ENCODE measurements at places on chromosomes 7 and 10.
A peak's percentile ranks its signal among the peaks of the same experiment; 100 is the strongest.

DNA sequence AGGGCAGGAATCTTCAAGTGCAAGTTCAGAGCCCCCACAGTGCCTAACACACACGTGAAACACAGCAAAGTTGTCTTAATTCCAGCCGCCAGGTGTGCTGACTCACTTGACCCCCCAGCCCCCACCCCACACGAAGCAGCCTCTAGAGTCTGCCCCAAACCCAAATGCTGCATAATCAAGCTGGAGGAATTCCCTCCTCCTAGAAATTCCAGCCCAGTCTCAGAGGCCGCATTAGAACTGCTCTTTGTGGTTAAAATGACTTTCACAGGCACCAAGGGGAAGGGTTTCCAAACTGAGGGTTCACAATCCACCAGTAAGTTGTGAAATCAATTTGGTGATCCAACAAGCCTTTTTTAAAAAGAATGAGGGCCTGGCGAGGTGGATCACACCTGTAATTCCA, 67.0 kb upstream of the PLXNA4 start:
- DNase-seq: no peak

- DNase-seq: no peak
These were observed 23.4 kb upstream of the AKR1C3 start for GRCh38 chr10:5070648-5071410.

DNA sequence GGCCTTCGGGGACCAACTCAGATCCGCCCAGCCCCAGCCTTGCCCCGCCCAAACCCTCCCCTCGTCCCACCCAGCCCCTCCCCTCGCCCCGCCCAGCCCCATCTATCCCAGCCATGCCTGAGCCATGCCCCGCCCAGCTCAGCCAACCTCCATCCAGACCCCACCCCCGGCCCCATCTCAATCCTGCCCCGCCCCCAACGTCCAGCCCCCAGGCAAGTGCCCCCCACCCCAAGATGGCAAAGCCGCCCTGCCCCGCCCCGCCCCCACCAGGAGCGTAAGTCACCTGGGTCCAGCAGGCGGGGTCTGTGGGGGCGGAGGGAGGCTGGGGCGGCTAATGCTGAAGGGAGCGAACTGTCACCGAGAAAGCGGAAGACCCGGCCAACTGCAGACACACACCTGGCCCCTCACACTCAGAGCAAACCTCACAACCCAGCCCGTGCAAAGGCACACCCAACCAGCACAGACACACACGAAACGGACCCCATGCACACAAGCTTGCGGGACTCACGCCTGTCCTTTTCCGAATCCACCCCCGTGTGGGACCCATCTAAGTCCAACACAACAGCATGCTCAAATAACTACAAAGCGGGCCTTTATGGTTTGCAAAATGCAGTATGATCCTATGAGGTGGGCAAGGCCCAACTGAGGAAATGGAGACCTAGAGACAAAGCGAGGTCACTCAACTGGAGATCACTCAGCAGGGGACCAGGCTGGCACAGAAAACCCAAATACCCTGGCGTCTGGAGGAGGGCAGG, 11.5 kb upstream of the OGA start:
- DNase-seq: peak; percentile 87

DNA sequence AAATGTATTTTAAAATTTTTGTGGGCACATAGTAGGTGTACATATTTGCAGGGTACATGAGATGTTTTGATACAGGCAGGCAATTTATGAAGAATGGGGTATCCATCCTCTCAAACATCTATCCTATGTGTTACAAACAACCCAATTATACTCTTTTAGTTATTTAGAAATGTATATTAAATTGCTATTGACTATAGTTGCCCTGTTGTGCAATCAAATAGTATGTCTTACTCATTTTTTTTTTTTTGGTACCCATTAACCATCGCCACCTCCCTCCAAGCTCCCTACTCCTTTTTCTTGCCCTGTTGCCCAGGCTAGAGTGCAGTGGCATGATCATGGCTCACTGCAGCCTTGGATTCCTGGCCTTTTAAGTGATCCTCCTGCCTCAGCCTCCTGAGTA, 128.1 kb downstream of the BAMBI start:
- no peak for DNase-seq

- DNase-seq: no peak
These were observed 14.2 kb downstream of the MYL10 start for GRCh38 chr7:101614939-101615302.

DNA sequence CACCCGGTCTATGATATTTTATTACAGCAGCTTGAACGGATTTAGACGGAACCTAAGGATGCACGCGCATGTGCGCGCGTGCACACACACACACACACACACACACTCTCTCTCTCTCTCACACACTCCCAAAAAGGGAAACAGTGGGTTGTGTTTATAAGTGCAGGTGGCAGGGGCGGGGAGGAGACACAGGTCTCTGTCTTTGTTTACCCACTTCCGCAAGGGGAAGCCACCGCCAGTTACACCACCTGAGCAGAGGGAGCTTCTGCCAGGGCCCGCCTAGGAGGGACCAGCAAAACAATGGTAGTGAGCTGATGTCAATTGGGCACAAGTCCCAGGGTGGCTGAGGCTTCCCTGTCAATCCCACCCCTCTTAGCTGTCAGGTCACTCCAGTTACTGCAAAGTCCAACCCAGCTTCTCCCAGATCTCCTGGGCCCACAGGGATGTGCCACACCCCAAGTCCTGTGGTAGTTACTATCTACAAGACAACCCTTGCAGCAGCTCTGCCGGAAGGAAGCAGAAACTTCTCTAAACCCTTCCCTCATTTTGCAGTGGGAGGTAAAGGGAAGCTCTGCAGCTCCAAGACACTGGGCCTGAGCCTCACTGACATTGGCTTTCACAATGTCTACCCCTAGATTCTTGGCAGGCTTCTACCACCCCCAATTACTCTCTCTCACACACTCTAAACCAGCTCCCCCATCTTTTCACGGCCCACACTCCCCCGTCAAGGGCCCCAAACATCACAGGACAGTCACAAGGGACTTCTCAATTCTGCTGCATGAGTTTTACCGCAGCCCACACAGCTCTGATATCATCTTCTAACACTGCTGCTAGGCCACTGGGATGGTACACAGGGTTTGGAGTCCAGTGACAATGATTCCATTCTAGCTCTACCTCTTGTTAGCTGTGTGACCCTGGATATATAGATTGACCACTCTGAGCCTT, 17.6 kb downstream of the ANXA11 start:
- DNase-seq: peak; percentile 92

GRCh38 chr10:72063703-72064391, 24.5 kb downstream of the SPOCK2 start:
- DNase-seq: no peak

DNA sequence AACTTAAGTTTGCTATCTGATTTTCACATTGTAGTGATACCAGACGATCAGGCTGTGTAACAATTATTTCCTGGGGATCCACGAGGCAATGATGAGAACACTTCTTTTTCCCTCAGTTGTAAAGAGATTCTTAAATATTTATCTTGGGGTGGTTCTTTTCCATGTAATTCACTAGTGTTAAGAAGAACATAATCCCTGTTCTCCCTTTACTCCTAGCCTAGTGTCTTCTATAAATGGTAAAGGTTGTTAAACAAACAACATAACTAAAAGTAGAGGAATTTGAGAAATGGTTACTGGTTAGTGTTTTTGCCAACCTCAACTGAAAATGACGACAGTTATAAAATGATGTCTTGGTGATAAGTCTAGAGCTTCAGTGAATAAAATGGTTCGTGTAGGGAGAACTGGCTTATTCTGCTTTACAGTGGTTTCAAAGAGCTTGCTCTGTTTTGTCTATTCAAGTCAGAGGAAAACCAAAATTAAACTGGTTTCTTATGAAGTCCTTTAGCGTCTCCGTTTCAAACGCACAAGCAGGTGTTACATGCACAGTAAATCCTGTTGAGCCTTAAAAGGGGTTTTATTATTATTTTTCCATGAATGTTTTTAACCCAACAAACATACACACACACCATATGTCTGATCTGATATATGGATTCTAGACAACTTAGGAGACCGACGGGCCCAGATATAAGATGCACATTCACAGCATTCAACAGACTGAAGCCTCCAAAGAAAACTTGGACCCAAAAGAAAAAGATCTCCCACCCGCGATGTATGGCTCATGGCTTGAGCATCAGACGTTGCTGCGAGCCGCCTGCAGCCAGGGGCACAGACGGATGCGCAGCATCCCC, 1.1 kb downstream of the TBX20 start:
- no peak for DNase-seq

- DNase-seq: no peak
These were observed 310.0 kb downstream of the ABCA13 start for GRCh38 chr7:48481235-48481634.

GRCh38 chr7:21024485-21024867, 237.8 kb upstream of the SP8 start:
- no peak for DNase-seq

DNA sequence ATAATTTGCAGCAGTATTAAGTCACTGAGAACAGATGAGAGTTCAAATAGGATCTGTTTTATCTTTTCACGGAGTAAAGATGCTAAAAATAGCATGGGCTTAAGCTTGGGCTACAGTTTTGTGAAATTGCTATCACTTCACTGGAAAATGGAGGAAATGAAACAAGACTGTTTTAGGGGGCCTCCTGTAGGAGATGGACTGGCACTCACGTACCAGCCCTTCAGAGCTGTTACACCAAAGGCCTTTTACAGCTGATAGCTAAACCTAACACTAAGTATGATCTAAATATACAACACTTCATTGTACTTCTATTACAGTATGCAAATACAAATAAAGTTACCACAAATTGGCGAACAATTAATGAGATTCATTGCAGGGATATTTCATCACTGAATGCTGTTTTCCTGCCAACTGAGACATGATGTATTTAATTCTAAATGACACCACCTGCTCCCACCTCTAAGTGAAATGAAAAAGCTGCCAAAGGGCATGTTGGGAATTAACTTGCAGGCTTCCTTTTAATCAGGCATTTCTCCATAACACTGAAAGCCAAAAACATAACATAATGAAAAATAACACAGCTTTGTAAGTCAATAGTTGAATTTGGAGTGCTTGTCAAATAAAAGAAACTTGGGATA, 304.5 kb upstream of the LRRN3 start:
- no peak for DNase-seq

- no peak for DNase-seq
These were observed 108.5 kb downstream of the ST7 start for GRCh38 chr7:117061751-117062150.
